ENCODE measurements at places on chromosomes 11 and 22.
A peak's percentile ranks its signal among the peaks of the same experiment; 100 is the strongest.

DNA sequence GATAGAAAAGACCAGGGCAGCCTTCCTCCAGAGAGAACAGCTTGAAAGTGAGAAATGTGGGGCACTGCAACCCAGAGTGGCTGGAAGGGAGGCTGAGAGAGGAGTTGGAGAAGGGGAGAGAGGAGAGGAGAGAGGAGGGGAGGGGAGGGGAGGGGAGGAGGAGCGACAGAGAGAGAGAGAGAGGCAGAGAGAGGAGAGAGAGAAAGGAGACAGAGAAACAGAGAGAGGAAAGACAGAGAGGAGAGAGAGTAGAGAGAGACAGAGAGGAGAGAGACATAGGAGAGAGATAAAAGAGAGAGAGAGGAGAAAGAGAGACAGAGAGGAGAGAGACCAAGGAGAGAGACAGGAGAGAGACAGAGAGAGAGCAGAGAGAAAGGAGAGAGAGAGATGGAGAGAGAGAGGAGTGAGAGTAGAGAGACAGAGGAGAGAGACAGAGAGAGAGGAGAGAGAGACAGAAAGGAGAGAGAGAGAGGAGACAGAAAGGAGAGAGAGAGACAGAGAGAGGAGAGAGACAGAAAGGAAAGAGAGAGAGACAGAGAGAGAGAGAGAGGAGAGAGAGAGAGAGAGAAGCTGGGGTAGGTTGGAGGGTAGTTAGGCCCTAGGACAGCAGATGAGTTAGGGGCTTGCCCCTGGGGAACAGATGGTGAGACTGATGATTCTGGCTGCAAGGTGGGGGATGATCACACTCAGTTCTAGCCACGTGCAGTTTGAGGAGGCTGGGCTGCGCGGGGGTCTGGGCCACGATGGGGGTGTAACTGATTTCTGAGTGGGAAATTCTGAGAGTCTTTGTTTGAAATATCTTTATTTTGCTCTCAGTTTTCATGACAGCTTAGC, 8.5 kb upstream of the SCYL1 start:
- DNase-seq, result no peak

DNA sequence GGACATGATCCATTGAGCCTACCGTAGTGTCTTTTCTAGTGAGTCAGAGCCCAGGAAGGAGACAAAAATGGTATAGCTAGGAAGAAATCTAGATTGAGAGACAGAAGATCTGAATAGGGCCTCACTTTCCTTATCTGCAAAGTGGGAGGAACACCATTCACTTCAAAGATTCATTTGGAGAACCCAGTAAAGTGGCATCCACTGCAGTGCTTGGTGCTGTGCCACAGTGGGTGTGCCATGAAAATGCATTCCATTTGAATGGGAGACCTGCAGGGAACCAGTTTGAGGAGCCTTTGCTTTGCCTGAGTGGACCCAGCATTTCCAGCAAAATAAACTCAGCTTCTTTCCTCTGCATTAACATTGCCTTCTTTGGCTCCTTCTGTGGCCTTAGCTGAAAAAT, 470.5 kb upstream of the CADM1 start:
- no peak for DNase-seq

GRCh38 chr11:495537-495931, 11.5 kb downstream of the RNH1 start:
- peak; percentile 7 for DNase-seq

GRCh38 chr22:25656724-25657123, 85.3 kb upstream of the MYO18B start:
- DNase-seq, result no peak

- DNase-seq, result no peak
Measured at GRCh38 chr11:8788616-8789015, 106.0 kb downstream of the RPL27A start.

All from AG20443 (cell line).